ENCODE measurements at places on chromosomes 2 and 18. TPM values are rescaled to one million over a fixed set of nuclear protein-coding genes. Genes with fewer than 3 reads are reported as not detected.

MATN3 gene
- total RNA-seq, result not detected

LIMS4 gene
- total RNA-seq, result 0.10 TPM

BOLL gene
- 0.10 TPM for total RNA-seq

FAM117B gene
- 31.1 TPM for total RNA-seq

NT5DC4 gene
- not detected for total RNA-seq

FIGN gene
- total RNA-seq, result not detected

MC2R gene
- under 0.01 TPM for total RNA-seq

TCF7L1 gene
- not detected for total RNA-seq

PSMA8 gene
- total RNA-seq, result 0.42 TPM

LCLAT1 gene
- total RNA-seq, result 14.6 TPM

GALNT3 gene
- 20.4 TPM for total RNA-seq

WDR54 gene
- total RNA-seq, result 9.3 TPM

UGGT1 gene
- 44.4 TPM for total RNA-seq

CAPN13 gene
- total RNA-seq, result under 0.01 TPM

MC5R gene
- total RNA-seq, result not detected

CDKL4 gene
- total RNA-seq, result not detected

ECEL1 gene
- not detected for total RNA-seq

ZNF804A gene
- 0.73 TPM for total RNA-seq

ANKRD23 gene
- 2.2 TPM for total RNA-seq

RMDN2 gene
- 9.6 TPM for total RNA-seq

FOXI3 gene
- not detected for total RNA-seq

INO80C gene
- 11.5 TPM for total RNA-seq

REG3A gene
- not detected for total RNA-seq

KCNG3 gene
- total RNA-seq, result 0.31 TPM

G6PC2 gene
- total RNA-seq, result not detected

COL6A3 gene
- 0.52 TPM for total RNA-seq

CD226 gene
- 64.1 TPM for total RNA-seq

MFSD2B gene
- total RNA-seq, result 1.5 TPM

FBXO48 gene
- 0.52 TPM for total RNA-seq

HEATR5B gene
- 32.5 TPM for total RNA-seq

TP53I3 gene
- total RNA-seq, result 5.6 TPM

GALNT13 gene
- 0.21 TPM for total RNA-seq

Data from mononuclear cell (primary cell).